IMR-90 (cell line): ENCODE measurements at places on chromosomes 1 and 21. TPM values are rescaled to one million over a fixed set of nuclear protein-coding genes. Genes with fewer than 3 reads are reported as not detected.

DNA sequence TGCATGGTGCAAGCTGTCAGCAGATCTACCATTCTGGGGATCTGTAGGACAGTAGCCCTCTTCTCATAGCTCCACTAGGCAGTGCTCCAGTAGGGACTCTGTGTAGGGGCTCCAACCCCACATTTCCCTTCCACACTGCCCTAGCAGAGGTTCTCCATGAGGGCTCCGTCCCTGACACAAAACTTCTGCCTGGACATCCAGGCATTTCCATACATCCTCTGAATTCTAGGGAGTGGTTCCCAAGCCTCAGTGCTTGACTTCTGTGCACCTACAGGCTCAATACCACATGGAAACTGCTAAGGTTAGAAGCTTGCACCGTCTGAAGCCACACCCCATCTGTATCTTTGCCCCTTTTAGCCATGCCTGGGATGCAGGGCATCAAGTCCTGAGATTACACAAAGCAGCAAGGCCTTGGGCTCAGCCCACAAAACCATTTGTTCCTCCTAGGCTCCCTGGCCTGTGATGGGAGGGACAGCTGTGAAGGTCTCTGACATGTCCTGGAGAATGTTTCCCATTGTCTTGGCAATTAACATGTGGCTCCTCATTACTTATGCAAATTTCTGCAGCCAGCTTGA is 117.0 kb upstream of the NFIA start:
- H3K36me3 ChIP-seq, result no peaks in the 10 kb centered on the region
- H3K4me3 ChIP-seq, result no peak overlapping the region
- no peaks in the 10 kb centered on the region for H3K4me1 ChIP-seq
- no peak overlapping the region for H3K27ac ChIP-seq
- no peak for DNase-seq

DNA sequence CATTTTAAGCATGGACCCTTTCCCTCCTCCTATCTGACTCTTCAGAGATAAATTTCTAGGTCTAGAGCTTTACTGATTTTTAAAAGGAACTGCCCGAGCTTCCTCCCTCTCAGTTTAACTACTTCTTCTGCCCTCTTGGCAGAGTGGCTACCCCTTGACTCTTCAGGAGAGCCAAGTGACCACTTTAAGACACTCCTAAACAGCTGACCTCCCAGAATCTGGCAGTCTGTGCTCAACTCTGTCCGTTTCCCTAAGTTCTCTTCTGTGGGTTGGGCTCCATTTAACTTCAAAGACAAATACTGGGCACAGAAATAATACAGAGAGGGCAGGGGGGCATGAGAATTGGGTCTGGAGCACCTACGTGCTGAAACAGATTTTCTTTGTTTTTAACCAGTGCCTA is 196.3 kb upstream of the FOXD3 start:
- no peak overlapping the region for H3K27ac ChIP-seq
- no peaks in the 10 kb centered on the region for H3K4me1 ChIP-seq
- no peak overlapping the region for H3K4me3 ChIP-seq

DNA sequence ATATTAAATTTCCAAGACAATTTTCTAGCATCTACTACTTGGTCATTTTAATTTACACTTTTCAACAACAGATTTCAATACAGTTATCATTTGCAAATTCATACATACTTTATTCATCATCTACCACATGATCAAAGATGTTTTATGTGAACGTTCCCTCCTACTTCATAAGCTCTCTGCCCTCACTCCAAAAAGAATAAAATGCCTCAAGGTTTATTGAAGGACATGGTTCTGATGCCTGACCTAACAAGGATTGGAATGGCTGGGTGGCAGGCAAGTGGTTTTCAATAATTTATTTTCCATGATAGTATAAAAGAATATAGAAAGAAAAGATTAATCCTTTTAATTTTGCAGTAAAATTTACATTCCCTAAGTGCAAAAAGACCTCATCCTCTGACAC is 5.4 kb downstream of the CDKN2C start:
- H3K27ac ChIP-seq, result no peak overlapping the region
- no peaks in the 10 kb centered on the region; the same call in 1 of the 2 replicates for H3K36me3 ChIP-seq
- H3K4me3 ChIP-seq, result no peak overlapping the region
- no peaks in the 10 kb centered on the region for H3K27me3 ChIP-seq

Gene DNM3
- 0.36 and 0.83 TPM in 2 replicates for total RNA-seq

Gene DMBX1
- total RNA-seq, result not detected in 2 replicates
